ENCODE measurements at places on chromosomes 4 and X.

DNA sequence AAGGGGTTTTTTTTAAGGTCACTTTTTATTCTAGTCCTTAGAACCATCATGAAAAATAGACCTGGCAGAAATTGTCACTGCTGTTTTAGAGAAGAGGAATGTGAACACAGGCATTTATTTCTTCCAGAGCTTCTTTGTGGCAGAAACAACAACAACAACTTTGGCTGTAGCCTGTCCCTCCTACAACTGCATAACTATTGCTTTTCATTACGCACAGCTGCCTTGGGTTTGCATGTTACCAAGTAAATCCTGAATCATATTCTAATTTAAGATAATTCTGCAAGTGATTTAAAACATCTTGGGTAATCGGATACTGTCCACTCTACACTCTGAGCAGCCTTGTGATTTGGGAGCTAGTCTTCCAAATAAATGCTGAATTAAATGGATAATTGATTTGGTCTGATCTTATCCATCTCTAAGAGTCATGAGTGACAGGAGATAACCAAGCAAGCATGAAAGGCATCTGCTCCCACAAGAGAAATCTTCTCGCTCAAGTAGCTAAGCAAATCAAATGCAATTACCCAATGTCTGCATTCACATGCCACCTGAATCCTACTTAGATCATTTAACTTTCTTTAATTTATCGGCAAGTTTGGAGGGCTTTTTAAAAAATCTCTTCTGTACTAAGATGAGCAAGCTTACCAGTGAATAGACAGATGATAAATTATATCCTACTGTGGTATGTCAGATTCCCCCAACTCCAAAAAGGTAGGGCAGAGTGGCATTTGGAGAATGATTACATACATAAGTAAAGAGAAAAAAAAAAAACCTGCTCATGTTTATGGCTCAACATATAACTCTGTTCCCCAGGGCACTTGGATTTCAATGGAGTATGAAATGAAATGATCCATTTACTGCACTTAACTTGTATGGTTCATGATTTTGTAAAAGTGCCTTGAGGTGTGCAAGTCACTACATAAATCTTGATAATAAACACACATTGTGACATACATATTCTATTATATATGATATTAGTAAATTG, 73.6 kb downstream of the EGF start:
- DNase-seq: peak; percentile 12

GRCh38 chr4:7311205-7311604, 118.9 kb downstream of the SORCS2 start:
- DNase-seq: no peak

DNA sequence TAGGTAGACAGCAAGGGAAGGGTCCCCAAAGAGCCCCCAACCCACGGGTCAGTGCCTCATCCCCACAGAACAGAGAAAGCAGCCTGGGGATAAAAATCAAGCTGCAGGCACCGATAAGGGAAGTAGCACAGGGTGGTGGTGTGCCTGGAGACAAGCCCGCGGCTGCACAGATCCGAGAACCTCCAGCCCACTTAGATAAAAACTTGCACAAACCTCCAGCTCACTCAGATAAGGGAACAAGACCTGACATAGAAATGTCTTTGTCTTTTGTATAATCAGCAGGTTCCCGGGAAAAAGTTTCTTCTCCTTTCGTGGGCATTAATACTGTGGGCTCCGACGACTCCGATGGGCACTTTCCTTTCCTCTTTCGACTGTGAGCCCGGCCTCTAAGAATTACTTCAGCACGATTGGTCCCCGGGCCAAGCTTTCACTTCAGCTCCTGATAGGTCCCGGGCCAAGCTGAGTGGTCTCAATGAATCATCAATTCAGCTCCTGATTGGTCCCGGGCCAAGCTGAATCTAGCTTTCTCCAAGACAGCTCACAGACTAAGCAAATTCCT, 32.4 kb downstream of the PRDX4 start:
- peak; percentile 22 for DNase-seq

GRCh38 chr4:71833232-71833900, 49.5 kb upstream of the GC start:
- no peak for DNase-seq

- DNase-seq: no peak
Observed at GRCh38 chr4:187995322-187996207, at the start of gene ZFP42. Gene ZFP42, plus strand, starts transcription at chr4:187995771. Its CDS starts 7,037 bp downstream, at chr4:188002808.

GRCh38 chr4:32112891-32113290, 1392.7 kb downstream of the PCDH7 start:
- DNase-seq: no peak

Measured in fibroblast of lung (primary cell).